ENCODE measurements at places on chromosomes 13 and 19.

DNA sequence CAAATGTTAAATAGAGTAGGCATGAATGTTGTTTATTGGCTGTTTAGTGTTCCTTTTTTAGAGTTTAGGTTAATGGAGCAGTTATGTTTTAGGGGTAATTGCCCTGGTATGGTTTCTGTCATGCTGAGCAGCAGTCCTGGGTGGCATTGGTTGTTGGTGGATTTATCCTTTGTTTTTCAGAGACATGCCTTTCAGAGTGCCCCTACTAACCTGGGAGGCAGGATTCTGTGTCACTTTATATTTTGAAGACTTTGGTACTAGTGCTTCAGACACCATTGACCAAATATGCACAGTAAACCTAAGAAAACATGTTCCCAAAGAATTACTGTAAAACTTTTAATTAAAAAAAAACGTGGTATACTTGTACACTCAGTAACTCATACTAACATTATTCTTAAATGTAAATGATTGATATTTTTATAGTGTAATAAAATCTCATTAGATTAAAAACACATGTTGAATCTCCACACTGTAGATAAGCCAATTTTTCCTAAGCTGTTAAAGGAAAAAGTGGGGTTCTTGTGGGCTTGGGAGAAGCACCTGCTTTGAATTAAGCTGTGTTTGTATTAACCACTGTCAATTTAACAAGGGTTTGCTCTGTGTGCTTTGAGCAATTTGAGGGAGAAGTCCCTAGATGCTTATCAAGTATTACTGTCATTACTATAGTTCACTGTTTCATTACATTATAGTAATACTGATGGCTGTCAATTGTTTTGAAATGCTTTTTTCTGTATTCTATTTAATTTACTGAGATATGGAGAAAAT is 133.2 kb downstream of the LMO7 start:
- no peak for DNase-seq

DNA sequence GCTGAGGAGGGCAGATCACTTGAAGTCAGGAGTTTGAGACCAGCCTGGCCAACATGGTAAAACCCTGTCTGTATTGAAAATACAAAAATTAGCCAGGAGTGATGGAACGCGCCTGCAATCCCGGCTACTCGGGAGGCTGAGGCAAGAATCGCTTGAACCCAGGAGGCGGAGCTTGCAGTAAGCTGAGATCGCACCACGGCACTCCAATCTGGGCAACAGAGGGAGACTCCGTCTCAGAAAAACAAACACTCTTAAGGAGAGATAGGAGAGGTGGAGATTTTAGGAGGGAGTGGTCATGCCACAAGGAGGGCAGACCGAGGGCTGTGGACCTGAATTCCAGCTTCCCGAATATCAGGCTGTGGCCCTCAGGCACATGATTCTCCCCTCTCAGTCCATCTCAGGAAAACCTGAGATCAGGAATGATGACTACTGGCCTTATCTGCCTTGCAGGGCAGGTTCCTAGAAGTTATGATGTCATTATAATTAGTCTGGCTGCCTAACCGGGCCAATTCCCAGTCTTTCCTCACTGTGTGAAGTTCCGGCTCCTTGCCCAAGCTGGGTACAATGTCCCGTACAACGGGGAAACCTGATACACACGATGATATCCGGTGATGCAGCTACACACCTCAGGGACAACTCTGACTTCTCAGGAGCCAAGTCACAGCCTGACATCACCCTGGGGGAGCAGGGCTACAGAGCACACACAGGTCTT is 2.5 kb downstream of the SLC35E1 start:
- DNase-seq: no peak

DNA sequence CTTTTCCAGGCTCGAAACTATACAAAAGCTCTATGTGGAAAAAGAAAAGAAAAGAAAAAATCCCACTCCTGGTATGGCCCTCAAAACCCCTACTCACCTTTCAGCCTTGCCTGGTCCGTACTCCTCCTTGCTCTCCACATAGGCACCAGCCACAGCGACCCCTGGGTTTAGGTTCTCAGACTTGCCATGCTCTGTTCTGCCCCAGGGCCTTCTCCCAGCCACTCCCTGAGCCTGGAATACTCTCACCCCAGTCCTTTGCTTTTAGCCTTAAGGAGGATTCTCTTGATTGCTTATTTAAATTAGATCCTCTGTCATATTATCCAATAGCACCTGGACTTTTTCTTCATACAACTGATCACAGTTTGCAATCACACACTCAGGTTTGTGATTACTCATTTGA is 522.5 kb downstream of the DIAPH3 start:
- DNase-seq: no peak

- DNase-seq: no peak
These were observed 1881.5 kb upstream of the PCDH20 start for GRCh38 chr13:63297163-63297562.

GRCh38 chr13:113472355-113473025 is 18.0 kb downstream of the DCUN1D2 start:
- no peak for DNase-seq

DNA sequence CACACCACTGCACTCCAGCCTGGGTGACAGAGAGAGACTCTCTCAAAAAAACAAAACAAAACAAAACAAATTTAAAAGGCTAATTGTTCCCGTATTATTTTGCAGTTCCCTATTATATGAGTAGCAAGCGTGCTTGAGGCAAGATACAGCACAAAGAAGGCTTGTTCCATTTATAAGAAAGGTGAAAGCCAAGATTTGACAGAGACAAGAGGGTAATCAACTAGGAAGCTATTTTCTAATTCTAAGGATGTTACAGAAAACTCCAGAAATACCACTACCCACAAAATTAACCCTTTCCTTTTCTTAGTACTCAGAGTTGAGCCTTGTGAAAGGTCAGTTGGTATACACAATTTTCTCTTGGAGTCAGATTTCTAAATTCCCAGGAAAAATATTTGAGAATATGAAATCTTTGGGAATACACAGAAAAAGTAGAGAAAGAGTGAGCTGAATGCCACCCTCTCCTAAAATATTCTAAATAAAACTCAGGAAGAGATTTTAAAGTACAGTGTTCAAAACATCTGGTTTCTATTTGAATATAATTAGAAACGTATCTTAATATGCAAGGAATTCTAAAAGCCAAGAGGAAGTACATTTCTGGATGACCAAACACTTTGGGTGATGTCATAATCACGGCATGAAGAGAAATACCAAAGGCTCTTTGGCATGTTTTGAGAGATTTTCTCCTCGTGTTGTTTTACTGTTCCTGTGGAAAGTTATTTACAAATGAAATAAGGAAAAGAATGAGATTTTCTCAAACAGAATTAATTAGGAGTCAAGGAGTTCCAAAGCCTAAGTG is 63.0 kb upstream of the FLT1 start:
- no peak for DNase-seq
